ENCODE measurements at places on chromosomes 11 and 22. TPM values are rescaled to one million over a fixed set of nuclear protein-coding genes. Genes with fewer than 3 reads are reported as not detected.

OR8G5 gene
- not detected for total RNA-seq

OR51E2 gene
- total RNA-seq = not detected

SPI1 gene
- total RNA-seq = 4.9 TPM

RFPL2 gene
- total RNA-seq = 1.6 TPM

ZDHHC8 gene
- total RNA-seq = 60.1 TPM

CDHR5 gene
- total RNA-seq = not detected

GRIA4 gene
- total RNA-seq = not detected

VWCE gene
- total RNA-seq = 1.4 TPM

CPT1B gene
- total RNA-seq = 59.5 TPM

All from T-helper 17 cell (primary cell).